Activated T-helper 2 cell treated with anti-CD3 and anti-CD28 coated beads, Interferon-gamma antibody, Interleukin-2, Interleukin-4, amounts not matched to agents 10 μg/mL and 5 μg/mL and 100 μg/mL, durations not matched to agents 14 hours and 24 hours and 36 hours (primary cell): ENCODE measurements at places on chromosomes 6 and 20. TPM values are rescaled to one million over a fixed set of nuclear protein-coding genes. Genes with fewer than 3 reads are reported as not detected.
A peak's percentile ranks its signal among the peaks of the same experiment; 100 is the strongest.

DNA sequence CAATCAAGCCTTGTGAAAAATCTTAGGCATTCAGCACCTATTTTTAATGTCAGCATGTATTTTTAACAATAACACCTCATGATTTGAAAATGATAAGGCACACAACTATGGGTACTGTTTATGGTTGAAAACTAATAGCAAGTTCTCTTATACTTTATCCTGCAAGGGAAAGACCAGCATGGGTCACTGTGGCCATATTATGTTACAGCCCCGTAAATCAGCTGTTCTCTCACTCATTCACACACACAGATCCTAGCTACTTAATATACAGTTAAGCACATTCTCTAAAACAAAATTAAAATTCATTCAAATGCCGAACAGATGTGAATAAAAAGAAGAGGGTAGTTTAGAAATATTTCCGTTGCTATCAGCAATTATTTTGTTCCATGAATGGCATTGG is 224.4 kb downstream of the OGFRL1 start:
- H3K36me3 ChIP-seq, result no peaks in the 10 kb centered on the region
- no peaks in the 10 kb centered on the region for H3K4me1 ChIP-seq
- no peak for DNase-seq
- H3K27me3 ChIP-seq, result no peaks in the 10 kb centered on the region
- H3K27ac ChIP-seq, result no peak overlapping the region

GRCh38 chr6:100482698-100483097 is 18.0 kb upstream of the SIM1 start:
- H3K4me1 ChIP-seq, result peaks cover 13% of the 10 kb centered on the region
- no peak overlapping the region for H3K27ac ChIP-seq
- no peaks in the 10 kb centered on the region for H3K36me3 ChIP-seq

DNA sequence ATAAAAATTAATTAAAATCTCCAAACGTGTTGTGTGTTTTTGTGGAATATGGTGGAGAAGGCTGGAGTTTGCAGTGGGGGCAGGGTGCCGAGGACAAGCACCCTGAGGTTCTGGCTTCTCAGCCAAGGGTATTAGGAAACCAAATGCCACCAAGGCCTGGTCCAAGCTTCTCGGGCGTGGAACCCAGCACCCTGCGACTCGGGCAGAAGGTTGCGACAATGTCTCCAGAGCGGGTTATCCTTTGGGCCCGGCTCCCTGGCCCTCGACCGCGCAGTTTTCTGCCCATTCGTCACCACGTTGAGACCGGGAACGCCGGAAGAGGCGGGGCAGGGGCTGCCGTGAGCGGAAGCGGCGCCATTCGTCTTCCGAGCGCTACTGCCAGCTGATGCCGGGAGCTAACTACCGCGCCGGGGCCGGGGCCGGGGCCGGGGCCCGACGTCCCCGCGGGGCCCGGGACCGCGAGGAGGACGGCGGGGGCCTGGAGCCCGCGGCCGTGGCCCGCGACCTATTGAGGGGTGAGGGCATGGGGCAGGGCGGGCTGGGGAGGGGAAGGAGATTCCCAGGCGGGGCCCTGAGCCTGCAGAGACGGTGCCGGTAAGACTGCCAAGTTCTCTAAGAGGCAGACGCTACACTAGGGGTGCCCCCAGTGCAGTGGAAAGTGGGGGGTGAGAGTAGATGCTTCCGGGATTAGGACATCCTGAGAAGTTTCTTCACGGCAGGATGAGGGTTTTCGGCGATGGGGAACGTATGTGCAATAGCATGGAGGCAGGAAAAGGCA is at the start of gene RRP36:
RRP36 (plus strand) TSS at position 354 of the 778 bp plus-strand sequence; CDS start at position 386, 32 bp downstream.
- H3K27me3 ChIP-seq, result no peaks in the 10 kb centered on the region
- H3K4me3 ChIP-seq, result peak within 1 kb of the TSS; percentile 97
- DNase-seq, result peak; percentile 58
- peaks cover 20% of the 10 kb centered on the region for H3K4me1 ChIP-seq
- H3K36me3 ChIP-seq, result peaks cover 53% of the 10 kb centered on the region

GRCh38 chr6:88268508-88268907 is 102.4 kb upstream of the CNR1 start:
- H3K4me3 ChIP-seq, result no peak overlapping the region
- no peak overlapping the region for H3K27ac ChIP-seq
- H3K27me3 ChIP-seq, result no peaks in the 10 kb centered on the region
- no peaks in the 10 kb centered on the region for H3K36me3 ChIP-seq
- DNase-seq, result no peak
- no peaks in the 10 kb centered on the region for H3K4me1 ChIP-seq

- H3K27ac ChIP-seq, result no peak overlapping the region
- no peaks in the 10 kb centered on the region for H3K4me1 ChIP-seq
- H3K4me3 ChIP-seq, result no peak overlapping the region
- DNase-seq, result no peak
- H3K27me3 ChIP-seq, result no peaks in the 10 kb centered on the region
- H3K36me3 ChIP-seq, result no peaks in the 10 kb centered on the region
Observed at GRCh38 chr6:98747273-98747672, 87.1 kb upstream of the POU3F2 start.

GRCh38 chr20:40880729-40881109 is 147.9 kb upstream of the TOP1 start:
- peaks cover 11% of the 10 kb centered on the region for H3K27me3 ChIP-seq
- peaks cover 26% of the 10 kb centered on the region for H3K4me1 ChIP-seq
- H3K36me3 ChIP-seq, result no peaks in the 10 kb centered on the region
- H3K4me3 ChIP-seq, result no peak overlapping the region

DNA sequence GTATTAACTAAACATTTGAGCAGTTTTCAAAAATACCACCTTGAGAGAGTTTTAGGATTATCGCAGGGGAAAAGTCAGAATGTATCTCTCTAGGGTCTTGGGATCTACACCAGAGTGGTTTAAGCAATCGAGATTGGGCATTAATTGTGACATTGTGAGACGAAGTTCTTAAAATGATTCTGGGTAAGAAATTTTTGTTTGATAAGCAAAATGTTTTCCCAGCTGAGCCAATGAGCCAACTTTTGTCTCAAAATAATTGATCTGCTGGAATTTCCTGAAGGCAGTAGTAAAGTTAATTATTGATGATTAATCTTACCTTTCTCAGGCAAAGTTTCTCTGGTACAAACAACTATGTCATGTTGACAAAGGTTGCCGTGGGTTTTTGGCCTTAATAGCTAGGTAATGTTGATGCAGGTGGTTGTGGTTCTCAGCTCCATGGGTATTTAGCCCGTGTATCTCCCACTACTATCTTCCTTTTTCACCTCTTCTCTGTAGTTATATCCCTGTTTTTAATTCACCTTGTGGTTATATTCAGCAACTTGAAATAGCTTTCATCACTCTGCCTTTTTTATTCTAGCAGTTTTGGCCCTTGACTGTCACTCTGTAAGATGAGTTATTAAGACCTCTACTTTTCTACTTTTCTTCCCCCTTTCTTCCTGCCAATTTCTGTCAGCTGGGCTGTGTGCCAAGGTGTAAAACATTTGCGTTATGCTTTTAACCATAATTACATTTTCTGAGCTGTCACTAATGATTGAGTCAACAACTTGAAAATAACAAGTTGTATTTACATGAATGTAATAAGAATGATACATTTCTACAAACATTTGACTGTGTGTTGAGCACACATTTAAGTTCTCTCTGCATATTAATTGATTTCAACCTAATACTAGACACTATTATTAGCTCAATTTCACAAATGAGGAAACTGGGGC is 368.3 kb upstream of the BTBD3 start:
- DNase-seq, result no peak
- no peak overlapping the region for H3K27ac ChIP-seq
- H3K36me3 ChIP-seq, result no peaks in the 10 kb centered on the region
- no peak overlapping the region for H3K4me3 ChIP-seq
- no peaks in the 10 kb centered on the region for H3K27me3 ChIP-seq
- H3K4me1 ChIP-seq, result no peaks in the 10 kb centered on the region

- H3K36me3 ChIP-seq, result no peaks in the 10 kb centered on the region
- peaks cover 3% of the 10 kb centered on the region for H3K4me1 ChIP-seq
- no peak overlapping the region for H3K27ac ChIP-seq
Observed at GRCh38 chr6:143961066-143961465, 47.0 kb downstream of the PLAGL1 start.

- peaks cover 4% of the 10 kb centered on the region for H3K27me3 ChIP-seq
- H3K4me1 ChIP-seq, result no peaks in the 10 kb centered on the region
- no peak for DNase-seq
- no peak overlapping the region for H3K4me3 ChIP-seq
Observed at GRCh38 chr6:150712505-150713252, 113.0 kb downstream of the PLEKHG1 start.

- H3K36me3 ChIP-seq, result no peaks in the 10 kb centered on the region
- H3K4me3 ChIP-seq, result no peak overlapping the region
- no peaks in the 10 kb centered on the region for H3K4me1 ChIP-seq
- no peak overlapping the region for H3K27ac ChIP-seq
- no peaks in the 10 kb centered on the region for H3K27me3 ChIP-seq
Observed at GRCh38 chr6:22764496-22764895, 195.1 kb downstream of the HDGFL1 start.

DNA sequence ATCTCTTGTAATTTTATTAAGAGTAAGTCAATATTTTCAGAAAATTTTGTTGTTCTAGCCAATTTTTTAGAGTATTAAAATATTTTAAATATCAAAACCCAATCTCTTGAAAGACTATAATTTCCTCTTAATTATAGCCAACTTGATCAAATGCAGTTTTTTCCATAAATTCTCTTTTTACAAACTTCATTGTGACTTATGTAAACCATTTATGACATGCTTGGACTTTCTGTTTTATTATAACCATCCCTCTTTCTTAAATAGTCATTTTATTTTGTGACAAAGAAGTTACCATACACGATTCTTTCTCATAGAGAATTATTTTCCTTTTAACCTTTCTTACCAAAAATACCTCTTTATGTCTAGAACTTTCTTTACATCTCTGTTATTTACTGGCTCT is 1075.5 kb downstream of the KHDRBS2 start:
- no peak overlapping the region for H3K27ac ChIP-seq
- no peak for DNase-seq
- H3K4me3 ChIP-seq, result no peak overlapping the region
- no peaks in the 10 kb centered on the region for H3K4me1 ChIP-seq
- no peaks in the 10 kb centered on the region for H3K27me3 ChIP-seq

DNA sequence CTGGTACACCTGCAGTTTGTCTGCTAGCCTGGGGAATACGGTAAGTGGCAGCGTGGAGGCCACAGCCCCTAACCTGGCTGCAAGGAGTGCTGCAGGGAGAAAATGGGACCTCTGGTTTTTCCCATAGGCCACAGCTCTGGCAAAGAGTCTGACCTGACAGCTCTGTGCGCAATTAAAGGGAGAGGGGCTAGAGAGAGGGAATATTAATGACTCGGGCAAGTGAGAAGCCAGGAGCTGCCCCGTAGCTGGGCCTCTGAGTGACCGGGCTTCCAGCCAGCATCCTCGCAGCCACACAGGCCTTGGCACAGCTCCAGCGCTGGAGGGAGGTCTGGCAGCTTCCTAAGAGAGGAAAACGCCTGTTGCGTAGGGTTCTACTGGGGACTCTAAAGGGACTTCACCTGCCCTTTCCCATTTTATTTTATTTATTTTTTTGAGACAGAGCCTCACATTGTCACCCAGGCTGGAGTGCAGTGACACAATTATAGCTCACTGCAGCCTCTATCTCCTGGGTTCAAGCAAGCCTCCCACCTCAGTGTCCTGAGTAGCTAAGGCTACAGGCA is 18.2 kb upstream of the OCSTAMP start:
- H3K27me3 ChIP-seq, result peaks cover 31% of the 10 kb centered on the region
- no peak overlapping the region for H3K27ac ChIP-seq
- no peak for DNase-seq
- H3K36me3 ChIP-seq, result no peaks in the 10 kb centered on the region

DNA sequence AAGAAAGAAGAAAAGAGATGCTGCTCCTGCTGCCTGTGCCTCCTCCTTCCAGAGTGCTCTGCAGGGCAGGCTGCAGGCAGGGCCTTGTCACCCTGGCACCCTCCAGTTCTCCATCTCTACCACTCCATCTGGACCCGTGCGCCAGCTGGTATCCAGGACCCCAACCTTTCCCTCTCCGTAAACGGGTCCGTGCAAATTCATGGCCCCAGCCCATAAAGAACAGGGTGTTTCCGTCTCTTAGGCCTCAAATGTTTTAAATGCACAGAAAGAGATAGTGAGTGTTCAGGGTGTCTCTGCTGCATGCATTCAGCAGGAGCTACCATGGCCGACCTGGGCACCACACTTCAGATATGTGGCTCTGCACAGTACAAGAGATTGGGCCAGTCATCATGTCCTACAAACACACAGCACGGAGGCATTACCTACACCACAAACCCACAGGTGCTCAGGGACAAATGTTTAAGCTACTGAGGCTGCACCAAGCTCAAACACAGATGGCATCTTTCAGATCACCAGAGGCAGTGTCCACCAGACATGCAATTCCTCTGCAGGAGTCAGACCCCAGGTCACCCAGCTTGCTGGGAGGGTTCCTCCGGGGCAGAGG is 258.1 kb downstream of the DLL1 start:
- no peak overlapping the region for H3K27ac ChIP-seq
- H3K27me3 ChIP-seq, result no peaks in the 10 kb centered on the region
- H3K4me1 ChIP-seq, result no peaks in the 10 kb centered on the region
- no peak overlapping the region for H3K4me3 ChIP-seq

GRCh38 chr6:107539409-107539808 is 49.5 kb downstream of the SOBP start:
- H3K4me3 ChIP-seq, result no peak overlapping the region
- H3K27ac ChIP-seq, result no peak overlapping the region
- H3K36me3 ChIP-seq, result no peaks in the 10 kb centered on the region
- peaks cover 2% of the 10 kb centered on the region for H3K4me1 ChIP-seq
- H3K27me3 ChIP-seq, result peaks cover 44% of the 10 kb centered on the region

Gene HSPA1L
- 2.1 and 2.4 TPM in 2 replicates for total RNA-seq

Gene PREX1
- 80.3 and 83.9 TPM in 2 replicates for total RNA-seq

Gene INSM1
- total RNA-seq, result 31.5 and 32.1 TPM in 2 replicates
